ENCODE measurements at places on chromosomes 6 and 20.

DNA sequence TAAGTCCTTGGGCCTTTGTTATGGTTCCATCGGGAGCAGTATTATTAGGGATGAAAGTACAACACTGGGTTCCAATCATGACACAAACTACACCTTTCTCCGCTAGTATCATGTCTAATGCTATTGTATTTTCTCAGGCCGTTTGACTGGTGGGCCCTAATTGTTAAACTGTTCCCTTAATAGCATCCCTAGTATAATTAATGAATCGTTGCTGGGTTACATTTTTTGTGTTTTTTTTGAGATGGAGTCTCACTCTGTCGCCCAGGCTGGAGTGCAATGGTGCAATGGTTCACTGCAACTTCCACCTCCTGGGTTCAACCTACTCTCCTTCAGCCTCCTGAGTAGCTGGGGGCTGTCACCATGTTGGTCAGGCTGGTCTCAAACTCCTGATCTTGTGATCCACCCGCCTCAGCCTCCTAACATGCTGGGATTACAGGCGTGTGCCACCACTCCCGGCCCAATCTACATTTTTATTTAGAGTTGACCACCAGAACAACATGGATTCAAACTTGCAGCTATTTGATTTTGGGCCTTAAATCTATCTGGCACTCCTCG lies 4.1 kb upstream of the ZNFX1 start:
- no peak for DNase-seq

DNA sequence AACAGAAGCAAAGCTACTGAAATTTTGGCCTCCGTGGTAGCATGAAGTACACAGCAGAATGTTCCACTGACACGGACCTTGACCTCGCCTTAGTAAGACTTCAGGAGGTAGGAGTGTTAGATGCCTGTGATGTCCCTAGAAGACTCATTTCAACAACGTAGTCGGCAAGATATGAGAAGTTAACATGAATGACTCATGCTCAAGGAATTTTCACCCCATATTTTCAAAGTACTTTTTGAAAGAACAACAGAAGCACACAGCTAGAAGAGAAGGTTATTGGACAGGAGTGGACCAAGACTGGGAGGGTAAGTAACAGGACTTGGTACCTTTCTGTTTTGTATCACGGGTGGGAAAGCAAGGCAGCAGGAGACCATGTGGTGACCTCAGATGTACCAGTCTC lies 78.0 kb downstream of the DZANK1 start:
- no peak for DNase-seq

DNA sequence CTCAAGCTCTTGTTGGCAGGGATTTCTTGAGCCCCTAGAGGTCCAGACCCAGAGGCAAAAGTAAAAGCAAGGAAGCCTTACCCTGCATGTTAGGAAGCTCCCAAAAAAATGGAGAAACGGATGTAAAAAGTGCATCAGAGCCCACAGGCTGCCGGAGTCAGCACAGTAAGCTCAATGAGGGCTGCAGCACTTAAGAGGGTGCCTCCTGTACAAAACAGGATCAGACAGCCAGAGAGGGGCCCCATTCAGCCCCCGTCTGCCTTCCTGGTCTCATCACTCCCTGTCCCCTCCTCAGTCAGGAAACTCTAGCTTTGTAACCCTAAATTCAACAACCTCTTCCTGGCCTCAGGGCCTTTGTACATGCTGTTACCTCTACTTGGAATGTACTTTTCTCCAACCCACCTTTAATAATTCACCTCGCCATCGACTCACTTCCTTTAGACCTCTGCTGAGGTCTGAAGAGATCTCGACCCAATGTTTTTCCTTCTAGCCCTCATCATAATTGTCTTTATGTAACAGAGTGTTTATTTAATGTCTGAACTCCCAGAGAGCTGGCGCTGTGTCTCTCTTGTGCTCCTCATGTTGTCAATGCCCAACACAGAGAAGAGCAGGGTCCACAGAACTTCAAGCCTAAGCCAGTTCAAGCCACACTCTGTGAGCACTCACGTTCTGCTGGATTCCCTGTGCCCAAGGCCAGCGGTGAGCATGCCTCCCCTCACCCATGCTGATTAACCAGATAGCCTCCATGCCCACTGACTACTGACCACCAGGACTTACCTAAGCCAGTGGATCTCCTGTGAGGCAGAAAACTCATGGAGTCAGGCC lies 2.8 kb upstream of the PLCG1 start:
- DNase-seq, result no peak

DNA sequence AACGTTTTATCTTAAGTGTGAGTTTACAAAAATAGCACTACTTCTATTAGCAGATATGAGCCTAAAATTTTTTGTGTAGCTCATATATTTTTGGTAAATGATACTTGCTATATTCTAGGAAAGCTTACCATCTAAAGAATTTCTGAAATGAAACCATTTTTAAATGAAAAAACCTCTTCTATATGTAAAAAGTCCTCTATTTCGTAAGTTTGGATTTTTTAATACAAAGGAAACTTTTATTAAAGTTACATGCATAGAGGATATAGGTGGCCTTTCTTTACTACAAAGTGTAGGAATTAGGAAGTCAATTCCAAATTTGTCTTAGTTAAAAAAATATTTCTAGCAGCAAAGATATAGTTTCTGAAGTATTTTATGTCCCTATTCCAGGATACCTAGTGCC lies 18.8 kb downstream of the EFHC1 start:
- DNase-seq, result no peak

- no peak for DNase-seq
These were observed 192.2 kb downstream of the TBC1D32 start for GRCh38 chr6:121142093-121142492.

DNA sequence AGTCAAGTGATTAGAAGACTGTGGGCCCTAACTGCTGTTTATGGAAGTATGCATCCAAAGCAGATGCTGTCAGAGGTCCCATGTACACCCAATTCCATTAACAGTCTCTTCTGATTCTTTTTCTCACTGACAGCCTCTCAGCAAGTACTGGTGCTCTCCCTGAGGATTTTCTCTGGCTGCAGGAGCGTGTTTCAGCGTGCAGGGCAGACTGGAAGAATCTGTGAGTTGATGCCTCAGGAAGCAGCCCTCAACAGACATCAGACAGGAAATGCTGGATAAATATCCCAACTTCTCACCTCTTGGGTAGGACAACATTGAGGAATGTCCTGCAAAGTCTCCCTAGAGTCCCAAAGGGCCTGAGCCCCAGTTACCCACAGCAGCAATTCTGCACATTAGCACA lies 40.8 kb downstream of the ANKEF1 start:
- DNase-seq, result no peak

- DNase-seq, result no peak
These were observed 223.1 kb upstream of the AGPAT4 start for GRCh38 chr6:161496941-161497340.
